ENCODE measurements at places on chromosomes 3 and 15. TPM values are rescaled to one million over a fixed set of nuclear protein-coding genes. Genes with fewer than 3 reads are reported as not detected.
A peak's percentile ranks its signal among the peaks of the same experiment; 100 is the strongest.

DUOXA2 gene
- not detected for total RNA-seq

EBLN2 gene
- 1.9 TPM for total RNA-seq

IP6K2 gene
- 50.2 TPM for total RNA-seq

NUDT16 gene
- 12.5 TPM for total RNA-seq

MTHFS gene
- 50.0 TPM for total RNA-seq

CLDN18 gene
- 0.08 TPM for total RNA-seq

CEMIP gene
- 0.46 TPM for total RNA-seq

DNA sequence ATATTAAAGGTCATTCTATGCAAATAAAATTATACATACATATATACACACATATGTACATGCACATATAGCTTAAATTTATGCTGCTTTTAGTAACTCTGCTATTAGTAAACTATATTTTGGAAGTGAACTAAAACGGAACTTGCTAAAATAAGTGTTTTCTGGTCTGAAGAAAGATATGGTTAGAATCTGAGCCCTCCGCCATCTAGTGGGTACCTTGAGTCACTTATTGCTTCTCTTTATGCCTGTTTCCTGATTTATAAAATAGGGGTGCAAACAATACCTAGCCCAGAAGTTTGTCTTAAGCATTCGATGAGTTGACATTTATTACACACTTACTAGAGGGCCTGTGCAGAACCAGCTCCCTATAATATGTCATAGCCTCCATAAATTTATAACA lies 255.7 kb downstream of the CNTN6 start:
- no peaks in the 10 kb centered on the region for H3K27me3 ChIP-seq
- no peak for DNase-seq
- H3K27ac ChIP-seq: no peak overlapping the region
- no peaks in the 10 kb centered on the region for H3K36me3 ChIP-seq
- no peak overlapping the region for H3K4me3 ChIP-seq
- no peaks in the 10 kb centered on the region for H3K4me1 ChIP-seq

- H3K4me1 ChIP-seq: no peaks in the 10 kb centered on the region
- H3K27me3 ChIP-seq: no peaks in the 10 kb centered on the region
- no peaks in the 10 kb centered on the region for H3K36me3 ChIP-seq
Measured at GRCh38 chr3:71393093-71393492, 190.4 kb downstream of the FOXP1 start.

DNA sequence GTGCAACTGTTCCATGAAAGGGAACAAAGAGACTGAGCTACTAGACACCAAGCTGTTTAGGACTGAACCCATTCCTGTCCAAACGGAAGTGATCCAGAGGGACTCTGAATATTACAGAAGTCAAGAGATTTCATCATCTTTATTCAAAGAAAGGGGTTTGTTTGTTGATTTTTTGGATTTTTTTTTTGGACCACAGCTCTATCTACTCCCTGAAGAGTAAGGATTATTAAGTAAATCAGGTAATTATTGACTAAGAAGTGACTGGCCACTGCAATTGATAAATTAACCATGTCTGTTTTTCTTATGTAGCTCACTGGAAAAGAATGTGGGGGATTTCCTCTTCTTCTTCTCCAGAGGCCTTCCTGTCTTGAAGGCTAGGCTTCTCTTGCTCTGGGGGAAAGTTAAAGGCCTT lies 146.6 kb upstream of the TPM1 start:
- peak; percentile 50 for DNase-seq
- H3K4me1 ChIP-seq: peaks cover 55% of the 10 kb centered on the region
- H3K4me3 ChIP-seq: no peak overlapping the region
- peak overlapping the region; percentile 99 for H3K27ac ChIP-seq
- H3K36me3 ChIP-seq: no peaks in the 10 kb centered on the region

GRCh38 chr3:71581457-71582035 lies 2.0 kb downstream of the FOXP1 start:
- peaks cover 6% of the 10 kb centered on the region for H3K27me3 ChIP-seq
- no peak for DNase-seq

DNA sequence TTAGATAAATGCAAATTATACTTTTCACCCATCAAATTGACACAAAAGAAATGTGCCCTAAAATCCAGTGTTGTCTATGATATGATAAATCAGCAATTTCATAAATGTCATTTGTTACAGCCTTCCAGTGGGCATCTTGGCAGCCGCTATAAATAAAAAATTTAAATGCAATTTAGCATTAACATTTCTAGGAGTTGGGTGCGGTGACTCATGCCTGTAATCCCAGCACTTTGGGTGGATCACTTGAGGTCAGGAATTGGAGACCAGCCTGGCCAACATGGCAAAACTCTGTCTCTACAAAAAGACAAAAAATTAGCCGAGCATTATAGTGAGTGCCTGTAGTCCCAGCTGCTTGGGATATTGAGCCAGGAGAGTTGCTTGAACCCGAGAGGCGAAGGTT lies 65.9 kb upstream of the POMGNT2 start:
- H3K27ac ChIP-seq: no peak overlapping the region
- no peaks in the 10 kb centered on the region for H3K4me1 ChIP-seq
- no peaks in the 10 kb centered on the region for H3K36me3 ChIP-seq
- no peak overlapping the region for H3K4me3 ChIP-seq

DNA sequence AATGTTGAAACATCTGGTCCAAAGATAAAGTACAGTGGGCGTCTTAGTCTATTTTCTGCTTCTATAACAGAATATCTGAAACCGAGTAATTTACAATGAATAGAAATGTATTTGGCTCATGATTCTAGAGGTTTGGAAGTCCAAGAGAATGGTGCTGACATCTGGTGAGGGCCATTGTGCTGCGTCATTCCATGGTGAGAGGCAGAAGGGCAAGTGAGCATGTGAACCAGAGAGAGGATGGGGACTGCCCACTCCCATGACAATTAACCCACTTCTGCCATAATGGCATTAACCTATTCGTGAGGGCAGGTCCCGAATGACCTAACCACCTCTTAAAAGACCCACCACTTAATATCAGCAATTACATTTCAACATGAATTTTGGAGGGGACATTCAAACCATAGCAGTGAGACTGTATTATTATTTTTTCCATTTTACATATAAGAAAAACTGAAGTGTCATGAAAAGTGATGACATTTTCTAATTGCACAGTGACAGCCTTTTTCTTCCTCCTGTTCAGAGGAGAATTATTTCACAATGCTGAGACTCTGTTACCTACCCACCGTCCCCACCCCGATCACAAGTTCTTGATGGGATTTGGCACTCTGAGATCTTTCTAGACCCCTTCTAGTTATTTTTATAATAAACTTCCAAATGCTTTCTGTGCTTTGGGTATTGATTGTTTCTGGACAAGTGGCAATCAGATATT lies 238.8 kb downstream of the RPLP1 start:
- H3K27ac ChIP-seq: no peak overlapping the region
- H3K36me3 ChIP-seq: no peaks in the 10 kb centered on the region
- H3K27me3 ChIP-seq: peaks cover 4% of the 10 kb centered on the region
- no peak overlapping the region for H3K4me3 ChIP-seq

- no peaks in the 10 kb centered on the region for H3K36me3 ChIP-seq
- no peaks in the 10 kb centered on the region for H3K27me3 ChIP-seq
- no peaks in the 10 kb centered on the region for H3K4me1 ChIP-seq
- no peak overlapping the region for H3K27ac ChIP-seq
- no peak for DNase-seq
Measured at GRCh38 chr3:119360736-119361462, 66.7 kb downstream of the ARHGAP31 start.

DNA sequence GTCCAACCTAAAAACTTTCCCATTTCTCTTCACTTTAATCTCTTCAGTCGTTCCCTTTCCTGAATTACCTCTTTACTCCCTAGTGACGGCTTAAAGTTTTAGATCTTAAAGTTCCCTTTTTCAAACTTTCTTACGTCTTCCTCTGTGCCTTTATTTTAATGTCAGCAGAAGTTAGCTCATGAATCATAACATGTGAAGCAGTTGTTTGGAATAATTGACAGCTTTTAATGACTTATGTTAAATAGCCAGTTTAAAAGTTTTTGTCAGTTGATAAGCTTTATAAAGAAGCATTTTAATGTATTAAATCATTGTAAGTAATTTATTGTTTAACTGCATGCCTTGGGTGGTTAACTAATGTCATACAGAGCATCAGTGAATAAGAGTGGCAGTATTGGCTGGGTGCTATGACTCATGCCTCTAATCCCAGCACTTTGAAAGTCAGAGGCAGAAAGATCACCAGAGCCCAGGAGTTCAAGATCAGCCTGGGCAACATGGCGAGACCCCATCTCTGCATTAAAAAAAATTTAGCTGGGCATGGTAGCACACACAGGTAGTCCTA lies 33.9 kb downstream of the PIK3CA start:
- no peak for DNase-seq
- H3K27me3 ChIP-seq: no peaks in the 10 kb centered on the region
- no peaks in the 10 kb centered on the region for H3K4me1 ChIP-seq

- no peak overlapping the region for H3K4me3 ChIP-seq
- H3K4me1 ChIP-seq: peaks cover 13% of the 10 kb centered on the region
- no peak for DNase-seq
- no peaks in the 10 kb centered on the region for H3K36me3 ChIP-seq
- H3K27me3 ChIP-seq: no peaks in the 10 kb centered on the region
Measured at GRCh38 chr15:59322056-59322759, 50.5 kb downstream of the MYO1E start.

DNA sequence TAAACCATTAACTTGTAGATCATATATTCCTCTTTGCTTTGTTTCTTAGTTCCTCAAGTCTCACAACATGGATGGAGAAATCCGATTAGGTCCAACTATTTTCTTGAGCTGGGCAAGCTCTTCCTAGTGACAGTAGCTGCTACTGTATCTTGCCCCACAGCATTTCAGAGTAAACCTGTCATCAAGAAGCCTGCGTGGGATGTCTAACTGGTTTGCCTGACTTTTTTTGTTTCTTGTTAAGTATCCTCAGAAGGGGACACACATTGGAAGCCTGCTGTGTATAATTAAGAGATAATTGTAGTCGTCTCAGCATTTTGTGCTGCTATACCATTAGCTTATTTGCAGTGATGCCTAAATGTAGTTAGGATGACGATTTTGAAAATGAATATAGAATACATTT lies 29.3 kb upstream of the STT3B start:
- H3K4me1 ChIP-seq: no peaks in the 10 kb centered on the region
- H3K27me3 ChIP-seq: peaks cover 5% of the 10 kb centered on the region
- H3K4me3 ChIP-seq: no peak overlapping the region
- DNase-seq: no peak
- no peaks in the 10 kb centered on the region for H3K36me3 ChIP-seq

DNA sequence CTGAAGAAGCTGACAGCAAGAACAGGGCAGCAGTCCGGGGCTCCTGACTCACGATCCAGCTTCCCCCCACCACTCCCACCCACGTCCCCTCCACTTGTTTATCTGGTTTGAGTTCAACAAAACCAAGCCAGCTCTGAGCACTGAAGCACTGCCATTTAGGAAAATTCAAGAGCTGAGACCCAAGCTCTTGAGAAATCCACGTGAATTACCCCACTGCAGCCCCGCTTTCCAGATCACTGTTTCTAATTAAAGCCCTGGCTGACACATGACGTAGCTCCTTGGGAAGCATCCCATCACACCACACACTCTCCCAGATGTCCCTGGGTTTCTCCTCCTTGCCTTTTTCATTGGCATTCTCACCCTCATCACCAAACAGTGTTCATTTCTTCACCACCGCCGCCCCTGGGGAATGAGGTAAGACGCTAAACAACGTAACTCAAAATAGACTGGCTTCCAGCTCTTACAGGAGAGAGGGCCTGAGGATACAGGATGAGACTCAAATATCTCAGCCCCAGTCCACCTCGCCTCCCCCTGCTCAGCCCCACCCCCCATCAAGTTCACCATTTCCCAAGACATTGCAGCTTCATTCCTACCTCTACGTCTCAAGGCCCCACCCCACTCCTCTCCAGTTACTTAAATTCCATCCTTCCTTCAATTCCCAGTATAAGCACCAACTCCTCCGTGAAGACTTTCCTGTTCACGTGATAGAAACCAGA lies 95.4 kb downstream of the SRGAP3 start:
- no peaks in the 10 kb centered on the region for H3K4me1 ChIP-seq
- H3K27me3 ChIP-seq: no peaks in the 10 kb centered on the region
- DNase-seq: no peak
- no peak overlapping the region for H3K27ac ChIP-seq

- H3K36me3 ChIP-seq: no peaks in the 10 kb centered on the region
- peaks cover 33% of the 10 kb centered on the region for H3K27me3 ChIP-seq
- H3K27ac ChIP-seq: no peak overlapping the region
- no peaks in the 10 kb centered on the region for H3K4me1 ChIP-seq
Measured at GRCh38 chr3:108914774-108915641, 38.7 kb downstream of the GUCA1C start.

DNA sequence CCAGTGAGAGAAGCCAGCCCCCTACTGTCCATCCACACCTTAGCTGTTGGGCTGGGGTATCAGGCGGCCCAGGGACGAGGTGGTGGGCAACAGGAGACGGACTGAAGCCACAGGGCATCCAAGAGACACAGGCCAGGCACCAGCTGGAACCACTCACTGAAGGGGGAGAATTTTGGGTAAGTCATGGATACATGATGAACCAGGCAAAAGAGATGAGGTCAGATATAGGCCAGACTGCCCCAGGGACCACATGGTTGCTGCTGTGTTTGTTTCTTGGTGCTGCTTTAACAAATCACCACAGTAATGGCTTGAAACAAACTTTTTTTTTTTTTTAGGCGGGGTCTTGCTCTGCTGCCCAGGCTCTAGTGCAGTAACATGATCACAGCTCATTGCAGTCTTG lies 66.4 kb downstream of the SEMA5B start:
- no peaks in the 10 kb centered on the region for H3K4me1 ChIP-seq
- no peak for DNase-seq
- H3K27me3 ChIP-seq: no peaks in the 10 kb centered on the region
- H3K4me3 ChIP-seq: no peak overlapping the region
- H3K36me3 ChIP-seq: no peaks in the 10 kb centered on the region

DNA sequence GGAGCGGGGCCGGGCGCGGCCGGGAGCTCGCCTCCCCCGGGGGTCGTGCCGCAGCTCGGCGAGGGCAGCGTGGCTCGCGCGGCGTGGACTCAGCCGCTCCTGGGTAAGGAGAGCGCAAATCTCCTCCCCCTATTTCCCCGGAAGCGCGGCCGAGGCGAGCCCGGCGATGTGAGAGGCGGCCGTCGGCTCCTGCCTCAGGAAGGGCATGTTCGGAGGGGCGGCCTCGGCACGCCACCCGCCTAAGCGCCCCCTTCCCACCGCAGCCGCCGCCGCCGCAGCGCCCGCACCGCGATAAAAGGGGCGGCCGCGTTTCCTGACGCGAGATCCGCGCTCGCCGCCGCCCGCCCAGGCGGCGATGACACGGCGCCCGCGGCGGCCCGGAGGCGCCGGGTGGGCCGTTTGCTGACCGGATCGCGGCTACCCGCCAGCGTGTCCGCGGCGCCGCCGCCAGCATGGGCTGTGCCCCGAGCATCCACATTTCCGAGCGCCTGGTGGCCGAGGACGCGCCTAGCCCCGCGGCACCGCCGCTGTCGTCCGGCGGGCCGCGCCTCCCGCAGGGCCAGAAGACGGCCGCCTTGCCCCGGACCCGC lies at the start of gene PDE8A:
PDE8A (plus strand) TSS at position 146 of the 590 bp plus-strand sequence; CDS start at position 453, 307 bp downstream.
- H3K27ac ChIP-seq: peak within 1 kb of the TSS; percentile 84
- no peak for DNase-seq
- no peaks in the 10 kb centered on the region for H3K36me3 ChIP-seq
- no peaks in the 10 kb centered on the region for H3K27me3 ChIP-seq
- H3K4me1 ChIP-seq: peaks cover 30% of the 10 kb centered on the region

DNA sequence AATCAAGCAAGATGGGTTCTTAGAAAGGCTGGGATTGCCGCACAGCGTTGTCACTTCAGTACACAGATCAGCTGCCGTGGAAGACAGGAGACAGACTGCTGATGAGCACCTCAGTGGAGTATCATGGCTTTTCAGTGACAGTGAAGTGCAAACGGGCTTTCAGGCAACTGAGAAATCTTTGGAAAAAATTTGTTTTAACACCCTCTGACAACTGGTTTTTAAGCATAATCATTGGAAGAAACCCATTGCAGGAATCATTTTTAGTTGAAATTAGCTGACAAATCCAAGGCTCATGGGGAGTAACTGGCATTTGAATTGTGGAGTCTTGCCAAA lies 418.8 kb downstream of the OTOL1 start:
- no peak for DNase-seq
- H3K27me3 ChIP-seq: no peaks in the 10 kb centered on the region

GRCh38 chr15:33980159-33980558 lies 11.9 kb downstream of the CHRM5 start:
- H3K4me3 ChIP-seq: no peak overlapping the region

All from Panc1 (cell line).